ENCODE measurements at places on chromosomes 16 and 17.

DNA sequence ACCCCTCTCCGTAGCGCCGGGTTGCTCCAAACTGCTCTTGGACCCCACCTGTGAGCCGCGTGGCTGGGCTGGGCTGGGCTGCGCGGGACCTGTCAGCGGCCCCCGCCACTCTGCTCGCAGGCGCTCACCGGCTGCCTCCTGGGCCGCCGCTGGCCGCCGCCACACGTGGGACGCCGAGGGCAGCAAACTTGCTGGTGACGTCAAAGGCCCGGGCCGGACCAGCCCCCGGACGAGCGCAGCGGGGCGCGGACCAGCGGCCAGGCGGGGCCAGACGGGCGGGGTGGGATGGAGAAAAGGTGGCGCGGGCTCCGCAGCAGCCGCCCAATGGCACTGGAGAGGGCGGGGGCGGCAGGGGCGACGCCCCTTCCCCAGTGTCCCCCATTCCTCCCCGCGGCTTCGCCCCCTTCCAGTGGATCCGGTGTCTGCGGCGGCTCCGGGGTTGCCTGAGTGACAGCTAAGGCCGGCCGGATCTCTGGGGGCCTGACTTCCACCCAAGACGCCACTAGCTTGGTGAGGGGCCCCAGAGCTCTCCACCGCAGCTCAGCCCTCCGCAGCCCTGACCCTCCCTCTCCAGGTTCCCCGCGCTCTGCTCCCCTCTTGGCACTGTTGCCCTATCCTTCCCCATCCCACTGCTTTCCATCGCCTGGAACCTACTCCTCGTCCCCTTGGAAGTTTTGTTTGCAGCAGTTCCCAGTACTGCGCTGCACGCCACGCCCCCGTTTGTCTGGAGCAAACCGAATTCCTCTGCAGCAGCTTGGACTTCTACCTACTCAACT is at the start of gene HS3ST3A1:
Gene HS3ST3A1 (minus strand): TSS at position 154 of the 776 bp plus-strand sequence. CDS start 800 bp downstream, outside the sequence.
- DNase-seq: peak; percentile 47

GRCh38 chr17:57045868-57046704 is 39.0 kb upstream of the AKAP1 start:
- DNase-seq: peak; percentile 22

- peak; percentile 32 for DNase-seq
Observed at GRCh38 chr17:77831474-77832179, 126.9 kb upstream of the TNRC6C start.

GRCh38 chr16:88287219-88287618 is 95.5 kb upstream of the ZNF469 start:
- no peak for DNase-seq

DNA sequence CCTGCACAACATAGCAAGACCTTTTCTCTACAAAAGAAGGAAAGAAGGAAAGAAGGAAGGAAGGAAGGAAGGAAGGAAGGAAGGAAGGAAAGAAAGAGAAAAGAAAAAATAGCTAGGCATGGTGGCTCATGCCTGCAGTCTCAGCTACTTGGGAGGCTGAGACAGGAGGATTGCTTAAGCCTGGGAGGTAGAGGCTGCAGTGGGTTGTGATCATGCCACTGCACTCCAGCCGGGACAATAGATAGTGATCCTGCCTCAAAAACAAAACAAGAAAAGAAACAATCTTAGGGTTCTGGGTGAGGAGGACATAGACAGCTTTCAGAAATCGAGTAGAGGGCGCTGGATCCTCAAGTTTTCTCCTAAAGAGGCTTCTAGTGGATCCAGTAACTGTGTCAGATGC is 59.7 kb upstream of the CLEC3A start:
- DNase-seq: no peak

GRCh38 chr16:2963723-2964474 is at the start of gene KREMEN2:
Gene KREMEN2, plus strand, starts transcription at chr16:2964275. Its CDS starts 246 bp downstream, at chr16:2964521.
- DNase-seq: peak; percentile 58

DNA sequence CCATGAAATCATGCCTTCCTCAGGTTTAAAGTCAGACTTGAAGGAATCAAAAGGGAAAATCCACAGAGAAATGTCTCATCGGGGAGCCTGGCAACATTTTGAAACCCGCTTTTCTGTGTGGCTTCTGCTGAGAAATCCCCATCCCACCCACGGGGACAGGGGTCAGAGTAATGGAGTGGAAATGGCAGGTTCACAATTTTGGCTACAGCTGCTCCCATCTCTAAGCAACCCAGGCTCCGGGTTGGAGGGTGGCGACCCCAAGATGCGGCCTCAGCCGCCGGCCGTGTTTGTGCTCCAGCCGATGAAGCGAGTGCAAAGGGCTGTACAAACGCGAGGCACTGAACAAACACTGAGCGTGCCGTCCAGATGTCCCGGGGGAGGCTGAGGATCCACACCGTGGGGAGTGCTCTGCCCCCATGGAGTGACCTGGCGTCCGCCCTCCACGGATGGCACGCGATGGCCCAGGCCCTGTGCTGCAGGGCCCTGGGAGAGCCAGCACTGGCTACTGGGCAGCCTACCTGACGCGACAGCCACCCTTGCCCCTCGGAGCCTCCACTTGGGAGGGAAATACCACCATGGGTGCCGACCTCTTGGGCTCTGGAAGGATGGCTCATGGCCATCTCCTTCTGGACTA is 22.2 kb downstream of the SLC43A2 start:
- no peak for DNase-seq

DNA sequence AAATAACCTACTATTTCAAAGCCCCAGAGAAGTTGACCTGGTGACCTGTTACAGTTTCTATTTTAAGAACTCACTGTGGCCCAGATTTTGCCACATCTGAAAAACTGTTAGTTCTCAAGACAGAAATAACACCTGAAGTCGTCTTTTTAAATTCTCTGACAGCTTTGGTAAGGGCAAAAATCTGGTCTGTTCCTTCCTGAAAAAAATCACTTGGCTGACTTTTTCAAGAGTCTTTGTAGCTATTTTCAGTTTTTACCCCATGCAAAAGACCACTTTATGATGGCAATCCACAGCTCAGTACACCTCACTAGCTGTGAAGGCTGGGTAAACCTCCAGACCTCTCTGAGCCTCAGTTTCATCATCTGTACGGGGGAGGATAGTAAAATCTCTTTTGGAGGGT is 60.7 kb upstream of the SREBF1 start:
- DNase-seq: no peak

GRCh38 chr17:70618641-70619040 is 449.3 kb downstream of the KCNJ2 start:
- no peak for DNase-seq

- no peak for DNase-seq
Observed at GRCh38 chr16:58493756-58494431, 6.0 kb upstream of the NDRG4 start.

- DNase-seq: no peak
Observed at GRCh38 chr17:83008186-83008510, 71.3 kb upstream of the METRNL start.

- DNase-seq: peak; percentile 6
Observed at GRCh38 chr17:54237911-54238515, 415.3 kb downstream of the KIF2B start.

- no peak for DNase-seq
Observed at GRCh38 chr17:36142806-36143205, 33.6 kb downstream of the TBC1D3B start.

DNA sequence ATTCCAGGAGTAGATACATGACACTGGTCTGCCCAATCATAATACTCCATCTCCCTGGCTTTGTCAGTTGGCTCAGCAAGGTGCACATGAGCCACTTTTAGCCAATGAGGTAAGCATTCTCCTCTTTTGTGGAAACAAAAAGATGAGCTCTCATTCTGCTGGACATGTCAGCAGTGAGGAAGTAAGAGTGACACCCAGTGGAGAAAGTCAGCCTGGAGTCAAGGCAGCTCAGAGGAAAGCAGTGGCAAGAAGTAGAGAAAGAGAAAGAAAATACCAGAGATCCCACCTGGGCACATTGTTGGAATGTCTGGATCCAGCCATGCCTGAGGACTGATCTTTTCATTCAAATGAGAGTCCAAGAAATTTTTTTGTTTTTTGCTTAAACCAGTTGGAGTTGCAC is 496.9 kb upstream of the C16orf82 start:
- peak; percentile 26 for DNase-seq

DNA sequence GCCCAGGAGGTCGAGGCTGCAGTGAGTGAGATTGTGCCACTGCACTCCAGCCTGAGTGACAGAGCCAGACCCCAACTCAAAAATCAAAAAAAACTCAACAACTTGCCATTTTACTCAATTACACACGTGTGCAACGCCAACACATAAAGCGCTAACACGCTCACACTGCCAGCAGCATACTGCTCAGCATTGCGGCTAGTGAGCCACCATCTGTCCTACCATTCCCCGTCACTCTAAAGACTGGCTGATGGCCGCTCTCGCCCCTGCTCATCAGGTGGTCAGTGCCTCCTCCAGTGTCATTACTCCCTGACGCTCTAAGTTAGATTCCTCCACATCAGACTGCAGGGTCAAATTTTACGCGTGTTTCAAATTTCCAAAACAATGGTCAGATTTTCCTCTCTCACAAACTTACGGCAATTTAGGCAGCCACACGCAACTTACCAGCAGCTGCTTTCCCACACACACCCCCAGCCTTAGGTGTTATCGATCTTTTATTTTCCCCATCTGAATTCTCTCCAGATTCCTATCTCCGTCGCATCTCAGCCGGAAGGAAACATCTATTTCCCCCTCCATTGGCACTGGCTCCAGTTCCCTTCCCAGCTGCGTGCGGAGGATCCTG is 240.8 kb downstream of the C16orf95 start:
- DNase-seq: peak; percentile 60

DNA sequence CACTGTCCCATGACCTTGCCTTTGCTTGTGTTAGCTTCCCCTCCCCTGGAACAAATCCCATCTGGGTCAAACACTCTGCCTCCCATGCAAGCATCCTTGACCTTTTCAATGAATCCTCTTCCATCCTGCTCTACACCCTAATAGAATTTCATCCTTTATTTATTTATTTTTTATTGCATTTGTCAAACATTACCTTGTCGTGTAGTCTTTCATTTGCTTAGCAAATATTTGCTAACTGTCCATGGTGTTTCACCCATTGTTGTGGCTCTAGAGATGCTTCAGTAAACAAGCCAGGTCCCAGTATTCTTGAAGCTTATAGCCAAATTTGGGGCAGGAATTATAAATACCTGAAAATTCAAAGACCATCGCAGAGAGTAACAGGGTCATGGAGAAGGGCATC is 51.0 kb upstream of the MRTFB start:
- DNase-seq: no peak

- DNase-seq: peak; percentile 81
Observed at GRCh38 chr16:79509211-79509631, 91.3 kb downstream of the MAF start.

- DNase-seq: no peak
Observed at GRCh38 chr16:77928096-77928495, 94.3 kb upstream of the CLEC3A start.

DNA sequence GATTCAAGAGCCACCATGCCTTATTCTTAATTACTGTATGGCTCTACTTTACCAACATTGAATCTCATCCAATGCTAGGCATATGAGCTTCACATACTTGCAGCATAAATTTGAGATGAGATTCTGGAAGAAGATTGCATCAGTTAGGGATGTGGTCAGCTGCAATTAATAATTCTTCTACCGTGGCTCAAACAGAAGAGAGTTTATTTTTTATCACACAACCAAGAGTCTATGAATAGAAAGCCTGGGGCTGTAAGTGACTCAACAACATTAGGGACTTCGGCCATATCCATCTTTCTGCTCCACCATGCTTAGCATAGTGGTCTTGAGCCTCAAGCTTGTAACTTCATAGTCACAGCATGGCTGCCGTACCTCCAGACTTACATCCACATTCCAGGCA is 179.4 kb upstream of the IRX6 start:
- DNase-seq: no peak

- DNase-seq: no peak
Observed at GRCh38 chr16:57961538-57961937, 9.4 kb downstream of the CNGB1 start.

- no peak for DNase-seq
Observed at GRCh38 chr16:78768718-78769117, 669.3 kb downstream of the WWOX start.

DNA sequence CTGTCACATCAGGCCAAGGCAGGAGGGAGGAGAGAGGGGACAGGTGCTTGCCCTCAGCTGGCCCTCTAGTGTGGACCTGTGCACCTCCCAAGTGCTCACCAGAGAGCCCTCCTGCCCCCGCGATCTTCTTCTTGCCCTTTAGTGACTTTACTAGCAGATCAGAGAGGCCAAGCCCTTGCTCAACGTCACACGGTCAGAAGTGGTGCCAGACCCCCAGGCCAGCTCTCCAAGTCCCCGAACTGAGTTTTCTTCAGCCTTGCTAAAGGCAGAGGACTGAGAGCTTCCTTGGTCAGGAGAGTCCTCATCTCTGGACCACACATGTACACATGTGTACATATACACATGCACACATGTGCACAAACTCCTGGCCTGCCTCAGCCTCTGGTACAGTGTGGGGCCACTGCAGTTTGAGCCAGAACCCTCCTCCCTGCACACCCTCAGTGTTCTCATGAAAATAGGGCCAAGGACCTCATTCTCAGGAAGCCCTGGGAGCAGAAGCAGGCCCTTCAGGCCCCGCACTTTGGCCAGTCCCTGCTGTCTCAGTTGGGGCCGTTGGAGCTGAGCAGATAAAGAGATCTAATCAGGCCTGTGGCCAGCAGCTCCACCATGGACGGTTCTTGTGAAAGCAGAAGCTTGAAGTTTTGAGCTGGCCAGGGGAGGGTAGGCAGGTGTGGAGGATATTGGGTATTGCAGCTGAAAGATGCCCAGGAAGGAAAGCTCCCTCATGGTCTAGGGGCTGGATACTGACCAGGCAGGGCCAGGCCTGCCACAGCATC is 7.4 kb upstream of the EPX start:
- no peak for DNase-seq

- DNase-seq: no peak
Observed at GRCh38 chr17:41655611-41656111, 31.3 kb upstream of the KRT17 start.

DNA sequence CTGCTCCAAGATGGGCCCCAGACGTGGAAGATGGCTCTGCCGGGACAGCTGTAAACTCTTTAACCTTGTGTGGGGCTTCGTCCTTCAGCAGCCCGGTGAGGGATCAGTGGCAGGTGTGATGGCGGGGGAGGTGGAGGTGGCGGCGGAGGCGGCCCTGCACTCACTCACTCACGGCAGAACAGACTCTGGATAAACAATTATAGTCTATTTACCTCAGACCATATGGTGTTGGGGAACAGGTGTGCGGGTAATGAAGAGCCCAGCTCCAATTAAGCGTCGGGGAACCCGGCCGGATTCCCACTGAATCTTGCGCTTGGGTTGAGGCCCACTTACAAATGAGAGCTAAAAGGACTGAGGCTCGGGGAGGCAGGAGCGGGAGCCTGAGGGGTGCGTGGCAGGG is 104.3 kb upstream of the SDK2 start:
- DNase-seq: peak; percentile 26

- no peak for DNase-seq
Observed at GRCh38 chr16:76265434-76266045, 11.7 kb upstream of the CNTNAP4 start.
